ENCODE measurements at places on chromosomes 3 and 15. TPM values are rescaled to one million over a fixed set of nuclear protein-coding genes. Genes with fewer than 3 reads are reported as not detected.
A peak's percentile ranks its signal among the peaks of the same experiment; 100 is the strongest.

LRRC3B gene
- total RNA-seq = 0.35 TPM

STARD5 gene
- 2.4 TPM for total RNA-seq

ACVR2B gene
- 105 TPM for total RNA-seq

DNA sequence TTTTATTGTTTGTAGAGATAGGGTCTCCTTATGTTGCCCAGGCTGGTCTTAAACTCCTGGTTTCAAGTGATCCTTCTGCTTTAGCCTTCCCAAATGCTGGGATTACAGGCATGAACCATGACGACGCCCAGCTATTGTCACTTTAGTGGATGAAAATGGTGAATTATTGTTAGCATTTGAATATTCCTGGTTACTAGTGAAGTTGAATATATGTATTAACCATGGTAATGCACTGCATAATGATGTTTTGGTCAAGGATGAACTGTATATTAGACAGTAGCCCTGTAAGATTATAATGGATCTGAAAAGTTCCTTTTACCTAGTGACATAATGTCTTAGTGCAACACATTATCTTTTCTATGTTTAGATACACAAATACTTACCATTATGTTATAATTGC lies 50.4 kb upstream of the KCNAB1 start:
- DNase-seq = no peak

DNA sequence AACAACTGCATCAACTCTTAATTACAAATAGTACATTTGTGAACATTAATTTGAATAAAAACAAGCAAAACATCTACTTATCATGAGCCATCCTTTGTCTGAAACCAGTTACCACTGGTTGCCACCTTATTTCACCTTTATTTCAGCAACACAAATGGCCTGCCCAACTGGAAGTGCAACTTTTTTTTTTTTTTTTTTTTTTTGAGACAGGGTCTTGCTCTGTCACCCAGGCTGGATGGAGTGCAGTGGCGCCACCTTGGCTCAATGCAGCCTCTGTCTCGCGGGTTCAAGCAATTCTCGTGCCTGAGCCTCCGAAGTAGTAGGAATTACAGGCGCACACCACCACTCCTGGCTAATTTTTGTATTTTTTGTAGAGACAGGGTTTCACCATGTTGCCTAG lies 13.1 kb downstream of the WDR82 start:
- peak; percentile 48 for DNase-seq

TGM5 gene
- total RNA-seq = not detected

RTP3 gene
- not detected for total RNA-seq

DNA sequence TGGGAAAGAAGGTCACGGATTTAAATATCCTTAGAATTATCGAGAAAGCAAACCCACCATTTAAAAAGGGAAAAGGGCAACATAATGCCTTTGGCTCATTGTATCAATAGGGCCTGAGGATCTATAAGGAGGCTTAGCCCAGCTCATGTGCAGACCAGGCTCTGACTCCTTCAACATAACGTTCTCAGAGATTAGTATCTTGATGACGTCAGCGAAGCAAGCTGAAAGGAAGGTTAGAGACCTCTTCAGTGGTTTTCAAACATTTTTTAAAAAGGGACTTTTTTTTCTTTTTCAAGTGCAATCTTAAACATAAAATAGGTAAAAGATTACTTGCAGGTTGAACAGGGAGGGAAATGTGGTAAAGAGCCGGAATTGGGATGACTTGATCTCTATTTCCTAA lies 463.9 kb upstream of the ADAMTS9 start:
- no peak for DNase-seq

GRCh38 chr15:101625980-101626379 lies 26.2 kb downstream of the TM2D3 start:
- no peak for DNase-seq

INSYN1 gene
- total RNA-seq = 2.5 TPM

DNA sequence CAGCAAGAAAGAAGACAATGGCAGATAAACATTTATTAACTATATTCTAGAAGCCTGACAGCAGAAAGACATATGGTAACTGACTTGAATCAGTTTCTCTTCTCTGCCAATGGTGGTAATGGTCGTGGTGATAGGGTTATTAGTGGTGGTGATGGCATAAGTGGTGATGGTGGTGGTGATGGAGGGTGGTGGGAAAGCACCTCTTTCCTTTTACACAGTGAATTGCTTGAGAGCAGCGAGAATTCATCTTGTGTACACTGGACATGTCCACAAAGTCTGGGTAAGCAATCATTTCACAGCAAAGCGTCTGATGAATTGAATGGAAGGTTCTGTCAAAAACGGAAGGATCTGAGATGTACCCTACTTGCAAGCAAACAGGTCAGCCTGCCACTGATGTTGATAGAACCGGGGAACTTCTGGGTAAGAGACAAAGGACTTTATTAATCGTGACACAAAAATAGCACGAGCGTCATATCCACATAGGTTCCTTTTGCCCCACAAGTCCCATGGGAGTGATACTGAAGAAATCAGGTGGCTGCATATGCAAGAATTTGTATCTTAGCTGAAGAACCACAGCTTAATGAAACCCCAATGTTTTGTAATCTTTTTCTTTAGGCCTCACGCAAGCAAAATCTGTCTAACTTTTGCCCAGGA lies 23.5 kb upstream of the TBC1D5 start:
- DNase-seq = no peak

DNA sequence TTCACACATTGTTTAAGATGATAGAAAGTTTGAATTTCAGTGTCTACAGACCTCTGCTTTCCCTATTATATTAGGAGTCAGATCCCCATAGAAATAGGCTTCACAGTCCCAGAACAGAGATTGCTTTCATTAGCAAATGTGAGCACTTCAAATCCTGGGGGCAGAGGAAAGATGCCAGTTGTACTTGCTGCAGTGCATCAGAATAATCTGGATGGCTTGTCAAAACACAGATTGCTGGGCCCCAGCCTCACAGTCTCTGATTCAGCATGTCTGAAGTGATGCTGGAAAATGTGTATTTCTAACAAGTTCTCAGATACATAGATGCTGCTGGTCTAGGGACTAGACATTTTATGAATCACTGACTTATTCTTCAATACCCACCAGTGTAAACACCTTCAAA lies 375.2 kb downstream of the FGF12 start:
- DNase-seq = no peak

- no peak for DNase-seq
Observed at GRCh38 chr3:46454606-46455005, 10.1 kb downstream of the LTF start.

CPNE9 gene
- total RNA-seq = 3.8 TPM

DNA sequence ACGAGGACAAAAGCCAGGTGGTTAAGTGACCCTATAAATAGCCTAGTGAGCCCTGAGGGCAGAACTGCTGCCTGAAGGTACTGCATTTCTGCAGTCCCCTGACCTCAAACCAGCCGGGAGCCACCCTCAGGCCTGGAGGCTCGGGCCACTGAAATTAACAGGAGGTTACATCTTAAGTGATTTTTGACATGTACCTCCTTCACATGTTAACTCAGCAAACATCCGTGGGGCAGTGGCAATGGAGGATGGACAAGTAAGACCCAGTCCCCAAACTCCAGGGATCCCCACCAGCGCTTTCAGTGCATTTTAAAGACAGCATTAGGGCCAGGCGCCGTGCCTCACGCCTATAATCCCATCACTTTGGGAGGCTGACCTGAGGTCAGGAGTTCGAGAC lies 26.2 kb downstream of the PSTPIP1 start:
- no peak for DNase-seq

GRCh38 chr3:114451051-114451451 lies 157.2 kb downstream of the TIGIT start:
- DNase-seq = no peak

SLC51A gene
- total RNA-seq = 5.6 TPM

- DNase-seq = no peak
Observed at GRCh38 chr15:90711842-90712241, 5.3 kb upstream of the BLM start.

DNA sequence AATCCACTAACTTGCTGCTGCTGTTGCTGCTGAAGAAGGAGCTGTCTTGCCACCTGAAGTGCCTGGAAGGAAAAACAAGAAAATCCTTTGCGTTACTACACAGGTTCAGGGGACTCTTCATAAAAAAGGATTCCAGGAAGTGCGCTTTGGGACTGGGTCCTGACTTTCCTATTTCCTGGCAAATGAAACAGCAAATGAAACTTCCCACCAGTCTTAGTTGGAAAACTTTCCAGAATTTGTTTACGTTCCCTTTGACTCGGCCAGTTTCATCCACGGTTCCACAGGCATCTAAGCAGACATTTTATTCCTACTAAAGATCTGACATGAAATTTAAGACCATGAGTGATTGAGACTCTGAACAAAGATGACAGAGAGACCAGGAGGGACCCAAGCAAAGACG lies 471.0 kb downstream of the FOXP1 start:
- DNase-seq = no peak

All from H9 (cell line).